ENCODE measurements at places on chromosomes 7 and 10.

GRCh38 chr7:79055722-79056415 lies 397.6 kb downstream of the MAGI2 start:
- DNase-seq = no peak

- DNase-seq = no peak
These were observed 29.3 kb upstream of the TMEM229A start for GRCh38 chr7:124062171-124062570.

DNA sequence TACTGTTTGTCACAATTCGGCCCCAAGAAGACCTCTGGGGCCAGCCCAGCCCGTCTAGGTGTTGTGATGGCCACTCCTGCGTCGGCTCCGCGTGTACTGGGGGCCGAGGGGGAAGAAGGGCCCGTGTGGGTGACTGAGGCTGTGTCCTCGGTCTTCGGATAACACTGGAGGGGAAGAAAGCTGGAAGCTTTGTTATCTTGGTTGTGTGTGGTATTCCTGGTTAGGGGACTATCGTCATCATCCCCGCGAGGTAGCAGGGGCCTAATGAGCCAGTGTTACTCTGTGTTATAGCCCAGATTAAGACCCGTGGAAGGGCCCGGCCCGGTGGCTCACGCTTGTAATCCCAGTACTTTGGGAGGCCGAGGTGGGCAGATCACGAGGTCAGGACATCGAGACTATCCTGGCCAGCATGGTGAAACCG lies 854 bp downstream of the MTG1 start:
- DNase-seq = no peak

DNA sequence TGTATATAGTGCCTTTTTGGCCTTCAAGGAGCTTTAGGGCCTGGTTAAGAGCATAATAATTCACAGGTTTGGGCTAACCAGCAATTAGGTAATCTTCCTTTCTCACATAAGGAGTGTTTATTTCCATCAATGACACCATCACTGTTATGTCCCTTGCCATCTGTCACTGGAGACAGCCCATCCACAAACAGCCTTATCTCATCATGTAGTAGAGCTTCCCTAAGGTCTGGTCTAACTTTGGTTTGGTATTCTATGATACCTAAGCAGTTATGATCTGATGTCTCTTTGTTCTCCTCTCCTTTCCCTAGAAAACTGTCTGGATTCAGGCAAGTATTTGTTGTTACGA lies 26.4 kb downstream of the MAPK8 start:
- no peak for DNase-seq

GRCh38 chr7:139036901-139037300 lies 1.1 kb upstream of the ZC3HAV1L start:
- DNase-seq = no peak

- DNase-seq = no peak
These were observed 4.0 kb downstream of the GPR15LG start for GRCh38 chr10:84177541-84178141.

DNA sequence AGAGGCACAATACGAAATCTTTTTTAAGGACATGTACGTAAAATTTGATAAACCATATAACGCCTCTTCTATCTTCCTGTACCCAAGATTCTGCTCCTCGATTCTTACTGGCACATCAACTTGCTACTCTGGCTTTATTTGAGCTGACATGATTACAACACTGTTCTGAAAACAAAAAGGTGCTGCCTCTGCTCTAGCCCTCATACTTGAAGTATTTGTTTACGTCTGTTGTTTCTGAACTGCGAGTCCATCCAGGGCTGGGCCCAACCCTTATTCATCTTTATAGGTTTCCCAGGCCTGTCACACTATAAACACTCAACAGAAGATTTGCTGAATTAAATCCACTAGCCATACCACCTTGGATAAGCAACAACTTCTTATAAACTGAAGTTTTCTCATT lies 96.2 kb upstream of the SVIL start:
- no peak for DNase-seq

DNA sequence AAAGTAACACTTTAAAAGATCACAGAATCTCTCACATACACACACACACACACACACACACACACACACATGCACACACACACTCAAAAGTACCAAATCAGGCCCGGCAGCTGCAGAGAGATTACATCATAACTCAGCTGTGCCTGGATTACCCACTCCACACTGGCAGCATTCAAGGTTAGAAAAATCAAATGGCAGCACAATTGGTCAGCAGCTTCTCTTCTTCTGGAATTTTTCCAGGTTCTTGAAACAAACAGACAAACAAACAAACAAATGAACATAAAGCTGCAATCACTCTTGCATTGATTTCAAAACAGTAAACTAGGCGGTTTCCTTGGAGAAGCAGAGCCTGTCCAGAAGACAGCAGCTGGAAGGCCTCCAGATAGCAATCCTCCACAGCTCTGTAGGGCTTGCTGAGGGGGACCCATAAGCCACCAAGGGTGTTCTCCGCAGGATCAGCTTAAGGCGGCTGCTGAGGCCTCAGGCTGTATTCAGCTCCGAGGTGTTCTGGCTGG lies 24.5 kb upstream of the FAM133B start:
- no peak for DNase-seq

GRCh38 chr10:103958996-103959395 lies 7.9 kb upstream of the SLK start:
- DNase-seq = no peak

DNA sequence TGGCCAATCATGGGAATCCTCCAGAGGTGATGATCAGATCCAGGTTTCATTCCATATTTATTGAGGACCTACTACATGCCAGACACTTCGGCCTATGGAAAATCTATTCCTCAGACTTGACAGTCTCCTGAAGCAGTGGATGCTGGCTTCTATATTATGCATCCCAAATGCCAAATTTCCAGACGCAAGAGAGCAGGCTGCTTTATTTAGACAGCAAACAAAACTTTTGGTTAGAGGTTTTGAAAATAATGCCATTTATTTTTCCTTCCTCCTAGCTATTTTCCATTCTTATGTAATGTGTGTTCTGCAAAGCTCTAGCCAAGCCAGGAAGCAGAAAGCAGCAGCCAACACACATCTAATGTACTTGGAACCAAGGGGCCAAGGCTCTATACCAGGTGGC lies 330.8 kb downstream of the GPAM start:
- no peak for DNase-seq

GRCh38 chr10:609868-610545 lies 79.5 kb downstream of the DIP2C start:
- no peak for DNase-seq

DNA sequence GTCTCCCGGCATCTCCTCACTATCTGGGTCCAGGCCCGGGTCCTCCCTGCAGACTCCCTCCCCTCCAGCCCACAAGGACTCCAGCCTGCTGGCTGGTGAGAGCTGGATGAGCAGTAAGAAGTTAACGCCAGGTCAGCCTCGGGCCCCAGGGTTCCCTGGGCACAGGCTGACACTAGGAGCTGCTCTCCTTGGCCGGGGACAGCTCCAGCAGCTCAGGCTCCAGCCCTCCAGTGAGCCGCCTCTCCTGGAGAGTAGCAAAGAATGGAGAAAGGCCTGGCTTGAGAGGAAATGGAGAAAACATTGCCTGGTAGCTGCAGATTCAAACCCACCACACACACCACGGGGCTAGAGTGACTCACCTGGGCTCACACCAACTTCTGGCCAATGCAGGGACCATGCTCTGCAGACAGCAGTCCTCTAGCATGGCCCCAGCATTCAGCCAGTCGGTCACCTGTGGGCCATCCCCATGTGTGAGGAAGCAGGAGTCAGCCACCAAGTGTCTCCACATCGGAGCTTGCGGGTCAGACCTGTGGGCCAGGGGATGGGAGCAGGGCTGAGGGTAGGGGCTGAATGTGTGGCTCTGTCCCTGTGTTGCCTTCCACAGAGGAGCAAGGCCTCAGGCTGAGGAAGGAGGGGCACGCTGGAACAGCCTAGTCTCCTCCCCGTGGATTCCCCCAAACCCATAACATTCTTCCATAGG lies 6.5 kb downstream of the SAP25 start:
- no peak for DNase-seq

DNA sequence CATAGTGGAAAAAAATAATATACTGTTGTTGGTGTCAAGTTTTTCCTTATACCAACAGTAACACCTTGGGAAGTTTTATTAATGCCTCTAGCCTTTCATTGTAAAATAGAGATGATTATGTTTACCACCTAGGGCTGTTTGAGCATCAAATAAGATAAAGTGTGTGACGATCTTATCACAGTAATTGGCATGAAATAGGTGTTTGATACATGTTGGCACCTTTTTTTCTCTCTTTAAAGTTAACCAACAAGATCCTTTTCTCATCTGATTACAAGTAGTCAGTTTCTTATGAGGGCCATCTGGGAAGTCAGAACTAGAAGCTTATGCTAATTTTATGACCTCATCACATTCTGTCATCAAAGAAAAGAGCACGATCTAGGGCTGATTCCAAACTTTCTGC lies 669.5 kb downstream of the CCSER2 start:
- no peak for DNase-seq

DNA sequence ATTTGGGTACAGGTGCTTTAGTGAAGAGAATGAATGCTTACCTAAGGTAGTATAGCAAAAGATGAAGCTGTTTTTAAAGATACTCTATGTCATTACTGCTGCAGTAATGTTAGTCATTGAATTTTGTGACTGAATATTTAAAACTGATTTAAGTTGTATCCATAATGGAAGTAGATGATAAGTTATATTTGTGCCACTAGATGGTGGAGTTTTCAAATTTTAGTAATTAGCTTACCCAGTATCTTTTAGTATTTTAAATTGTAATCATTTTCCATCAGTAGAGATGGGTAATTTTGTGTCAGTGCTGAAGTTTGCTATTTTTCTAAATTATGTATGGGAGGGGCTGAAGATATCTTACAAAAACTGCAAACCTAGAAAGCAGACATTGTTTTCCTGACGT lies 25.2 kb downstream of the HBP1 start:
- DNase-seq = no peak

DNA sequence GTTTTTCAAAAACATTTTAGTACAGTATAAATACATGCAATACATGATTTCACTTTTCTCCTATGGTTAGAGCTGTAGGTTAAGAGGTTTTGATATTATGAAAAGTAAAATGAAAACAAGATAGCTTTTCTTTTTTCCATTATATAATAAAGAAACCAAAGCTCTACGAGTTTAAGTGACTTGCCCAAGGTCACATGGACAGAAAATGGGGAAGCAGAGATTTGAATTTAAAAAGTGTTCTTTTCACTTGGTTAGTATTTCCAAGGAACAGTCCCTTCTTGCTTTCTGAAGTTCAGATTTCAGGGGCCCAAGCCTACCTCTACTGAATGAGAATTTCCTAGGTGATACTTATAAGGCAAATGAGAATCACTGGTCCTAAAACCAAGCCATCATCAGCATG lies 13.2 kb upstream of the MAP3K8 start:
- no peak for DNase-seq

GRCh38 chr7:149125189-149125862 lies 798 bp downstream of the ZNF425 start:
- DNase-seq = no peak

GRCh38 chr7:70925411-70926115 lies 206.4 kb upstream of the GALNT17 start:
- no peak for DNase-seq

GRCh38 chr7:158431941-158432347 lies 155.7 kb downstream of the PTPRN2 start:
- DNase-seq = no peak

DNA sequence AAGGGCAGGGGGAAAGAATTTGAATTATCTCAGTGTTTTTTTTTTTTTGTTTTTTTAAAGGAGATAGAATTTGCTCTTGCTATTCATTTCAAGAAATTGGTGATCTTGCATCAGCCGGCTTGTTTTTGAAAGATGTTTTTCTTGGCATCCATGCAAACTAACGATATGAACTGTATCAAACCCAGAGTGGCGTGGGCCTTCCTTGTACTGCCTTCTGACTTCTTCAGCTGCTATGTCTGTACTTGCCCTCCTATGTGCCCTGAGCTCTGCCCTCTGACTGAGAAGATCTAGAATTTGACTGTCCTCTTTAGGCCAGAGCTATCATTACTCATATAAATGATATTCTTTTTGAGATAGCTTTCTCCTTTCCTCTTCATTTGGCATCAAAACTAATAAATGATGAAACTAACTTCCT lies 183.1 kb downstream of the EXOC4 start:
- DNase-seq = no peak

DNA sequence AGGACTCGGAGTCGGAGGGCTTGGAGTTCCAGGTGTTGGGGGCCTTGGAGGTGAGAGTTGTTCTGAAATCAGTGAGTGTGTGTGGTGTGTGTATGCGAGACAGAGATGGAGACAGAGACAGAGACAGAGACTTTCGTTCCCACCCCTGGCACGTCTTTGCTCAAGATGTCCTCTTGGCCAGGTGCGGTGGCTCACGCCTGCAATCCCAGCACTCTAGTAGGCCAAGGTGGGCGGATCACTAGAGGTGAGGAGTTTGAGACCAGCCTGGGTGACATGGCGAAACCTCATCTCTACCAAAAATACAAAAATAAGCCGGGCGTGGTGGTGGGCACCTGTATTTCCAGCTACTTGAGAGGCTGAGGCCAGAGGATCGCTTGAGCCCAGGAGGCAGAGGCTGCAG lies 20.0 kb upstream of the LIMK1 start:
- DNase-seq = no peak

- no peak for DNase-seq
These were observed 142.2 kb downstream of the TRIL start for GRCh38 chr7:28815928-28816373.

DNA sequence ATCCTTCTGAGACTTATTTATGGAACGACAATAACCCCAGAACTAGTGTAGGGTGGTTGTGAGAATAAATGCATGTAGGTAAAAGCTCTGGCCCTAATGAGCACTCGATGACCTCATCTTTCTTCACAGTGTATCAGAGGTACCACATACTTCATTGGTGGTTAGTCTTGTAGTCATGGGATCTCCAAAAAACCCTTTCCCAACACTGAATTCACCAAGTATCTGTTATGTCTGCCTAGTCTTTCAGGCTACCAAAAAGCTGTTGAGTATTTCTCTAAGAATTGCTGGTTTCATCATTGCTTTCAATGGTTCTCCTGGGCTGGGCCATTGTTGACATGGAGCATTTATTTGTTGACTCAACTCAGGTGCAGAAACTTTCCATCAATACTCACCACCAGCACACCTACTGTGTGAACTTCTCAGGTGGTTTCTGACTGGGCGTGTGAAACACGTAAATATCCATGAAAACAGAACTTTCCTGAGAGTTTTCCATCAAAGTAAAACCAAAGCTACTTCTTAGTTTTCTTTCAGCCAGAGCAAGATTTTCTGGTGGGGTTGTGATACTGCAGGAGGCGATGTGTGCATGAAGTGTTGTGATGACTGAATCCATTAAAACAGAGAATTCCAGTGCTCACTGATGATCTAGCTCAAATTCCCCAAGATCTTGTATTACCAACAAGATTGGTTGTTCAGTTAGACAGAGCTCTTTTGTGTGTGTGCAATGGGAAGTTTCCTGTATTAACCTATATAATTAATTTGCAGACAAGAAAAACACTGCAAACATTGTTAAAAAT lies 51.4 kb upstream of the SLC35B4 start:
- DNase-seq = no peak

- no peak for DNase-seq
These were observed 125.2 kb downstream of the SLC25A13 start for GRCh38 chr7:96196676-96197075.

- DNase-seq = no peak
These were observed 14.0 kb downstream of the SCRN1 start for GRCh38 chr7:29975561-29975960.
